Hematopoietic multipotent progenitor cell treated with erythropoietin and hydrocortisone succinate and interleukin-3 and kit ligand, for 4 days (in vitro differentiated cells): ENCODE measurements at places on chromosomes 7 and 10.

DNA sequence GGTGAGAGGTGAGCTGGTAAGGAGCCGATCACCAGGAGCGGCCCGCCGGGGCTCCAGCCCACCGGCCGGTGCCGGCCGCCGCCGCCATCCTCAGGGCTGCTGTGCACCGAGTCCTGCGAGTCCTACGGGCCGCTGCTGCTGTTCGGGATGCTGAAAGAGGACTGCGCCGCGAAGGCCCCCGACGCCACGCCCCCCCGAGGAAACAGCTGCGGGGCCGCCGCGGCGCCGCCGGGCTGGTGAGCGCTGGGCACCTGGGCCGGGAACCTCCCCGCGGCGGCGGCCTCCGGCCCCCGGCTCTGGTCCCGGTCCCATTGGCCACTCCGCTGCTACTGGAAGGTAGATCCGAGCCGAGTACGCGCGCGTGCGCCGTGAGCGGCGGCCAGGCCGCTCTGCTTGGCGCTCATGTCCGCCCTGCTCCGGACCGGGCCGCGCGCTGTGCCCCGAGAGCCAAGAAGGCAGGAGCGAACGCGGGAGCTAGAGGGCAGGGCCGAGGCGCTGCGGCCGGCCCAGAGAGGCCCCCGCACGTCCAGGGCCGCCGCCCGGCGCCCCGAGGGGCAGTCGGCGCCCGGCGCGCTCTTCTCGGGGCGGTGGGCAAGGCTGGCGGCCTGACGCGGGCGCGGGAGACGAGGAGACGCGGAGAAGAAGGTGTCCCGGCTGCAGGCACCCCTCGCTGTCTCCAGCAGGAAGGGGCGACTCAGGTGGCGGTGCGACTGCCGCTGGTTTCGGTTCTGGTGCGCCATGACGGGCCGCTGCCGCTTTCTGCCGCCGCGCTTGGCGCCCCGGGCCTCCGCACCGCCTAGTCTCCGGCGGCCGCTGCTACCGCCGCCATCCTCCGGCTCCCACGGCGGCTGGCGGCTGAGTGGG, 121.3 kb upstream of the WIPF3 start:
- peak; percentile 80 for DNase-seq

- DNase-seq, result peak; percentile 41
Measured at GRCh38 chr10:75091146-75091545, 20.3 kb upstream of the SAMD8 start.

- DNase-seq, result no peak
Measured at GRCh38 chr7:150337659-150338081, 3.8 kb downstream of the RARRES2 start.

GRCh38 chr7:36306722-36307121, 82.9 kb upstream of the ANLN start:
- no peak for DNase-seq

DNA sequence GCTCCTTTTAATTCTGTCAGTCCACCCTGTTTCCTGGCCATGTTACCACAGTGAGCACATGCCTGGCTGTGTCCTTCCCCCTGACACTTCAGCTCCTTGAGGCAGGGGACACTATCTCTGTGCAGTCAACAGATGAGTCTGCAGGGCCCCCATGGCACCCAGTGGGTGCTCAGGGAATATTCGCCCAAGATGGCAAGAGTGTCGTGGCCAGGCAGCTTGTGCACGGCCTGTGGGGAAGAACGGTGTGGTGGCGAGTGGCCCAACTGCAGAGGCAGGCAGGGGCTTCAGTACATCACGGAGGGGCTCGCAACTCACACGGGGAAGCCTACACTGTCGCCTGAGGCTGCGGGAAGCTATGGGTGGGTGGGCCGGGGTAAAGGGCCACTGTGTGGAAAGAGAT, 91.1 kb downstream of the TRRAP start:
- no peak for DNase-seq

- DNase-seq, result no peak
Measured at GRCh38 chr10:126844406-126844805, 60.8 kb upstream of the DOCK1 start.

- peak; percentile 68 for DNase-seq
Measured at GRCh38 chr10:72088889-72089575, 681 bp upstream of the SPOCK2 start.

GRCh38 chr10:81874875-81875466, at the start of gene NRG3:
NRG3 (plus strand) TSS chr10:81875194.
- DNase-seq, result peak; percentile 3

DNA sequence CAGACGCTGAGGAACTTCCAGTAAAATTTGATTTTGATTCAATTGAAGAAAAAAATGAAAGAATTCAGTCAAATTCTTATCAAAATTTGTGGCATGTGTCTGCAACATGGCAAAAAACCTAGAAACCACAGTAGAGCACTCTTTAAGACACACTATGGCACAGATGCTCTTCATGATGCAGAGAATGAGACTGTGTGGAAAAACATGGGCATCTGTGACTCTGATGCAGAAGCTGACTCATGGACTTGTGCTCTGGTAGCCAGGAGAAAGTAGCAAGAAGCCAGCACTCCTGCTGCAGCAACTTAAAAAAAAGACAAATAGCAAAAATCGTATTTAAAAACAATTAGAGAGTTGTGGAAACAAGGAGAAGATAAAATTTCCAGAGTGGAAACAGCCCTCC, 8.9 kb upstream of the KCNK18 start:
- no peak for DNase-seq

GRCh38 chr7:158956805-158957509, 100.6 kb downstream of the DYNC2I1 start:
- DNase-seq, result no peak

DNA sequence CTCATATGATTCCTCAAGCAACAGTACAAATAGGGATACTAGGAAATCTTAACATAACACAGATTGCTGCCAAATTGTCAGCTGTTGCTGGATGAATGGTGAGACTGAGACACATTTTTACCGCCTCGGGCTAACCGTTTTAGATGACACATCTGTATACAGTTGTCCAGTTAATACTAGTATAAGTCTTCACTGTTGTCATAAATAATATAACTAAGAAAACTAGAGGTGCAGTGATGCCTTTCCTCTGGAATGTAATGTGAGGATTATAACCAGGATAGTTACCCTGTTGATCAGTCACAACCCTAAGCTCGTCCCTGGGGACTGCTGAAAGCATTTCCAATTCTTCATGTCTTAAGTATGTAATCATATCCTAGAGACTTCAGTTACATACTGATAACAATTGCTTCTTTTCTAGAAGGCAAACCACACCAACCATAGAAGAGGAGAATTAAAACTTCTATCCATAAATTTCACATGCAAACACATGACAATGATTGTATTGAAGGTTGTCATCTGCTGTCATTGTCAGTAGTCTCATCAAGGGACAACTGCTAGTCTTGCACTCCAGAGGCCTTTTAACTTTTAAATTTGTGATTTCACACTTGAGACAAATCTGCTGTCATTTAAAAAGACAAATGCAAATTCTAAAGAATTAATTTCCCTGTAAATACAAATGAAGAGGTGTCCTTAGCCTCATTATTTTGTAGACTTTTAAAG, 100.4 kb upstream of the SEMA3D start:
- DNase-seq, result no peak

DNA sequence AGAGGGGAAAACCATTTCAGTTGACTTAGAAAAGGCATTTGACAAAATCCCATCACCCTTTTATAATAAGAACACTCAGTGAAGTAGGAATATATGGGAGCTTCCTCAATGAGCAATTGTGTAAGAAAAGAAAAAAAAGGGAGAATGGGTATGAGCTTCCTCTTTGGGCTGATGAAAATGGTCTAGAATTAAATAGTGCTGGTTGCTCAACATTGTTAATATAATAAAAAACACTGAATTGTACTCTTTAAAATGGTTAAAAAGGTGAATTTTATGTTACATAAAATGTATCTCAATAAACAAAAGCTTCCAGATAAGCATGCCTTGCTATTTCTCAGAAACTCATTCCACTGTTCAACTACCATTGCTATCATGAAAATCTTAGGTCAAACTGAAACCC, 40.6 kb downstream of the LRRC17 start:
- peak; percentile 49 for DNase-seq

DNA sequence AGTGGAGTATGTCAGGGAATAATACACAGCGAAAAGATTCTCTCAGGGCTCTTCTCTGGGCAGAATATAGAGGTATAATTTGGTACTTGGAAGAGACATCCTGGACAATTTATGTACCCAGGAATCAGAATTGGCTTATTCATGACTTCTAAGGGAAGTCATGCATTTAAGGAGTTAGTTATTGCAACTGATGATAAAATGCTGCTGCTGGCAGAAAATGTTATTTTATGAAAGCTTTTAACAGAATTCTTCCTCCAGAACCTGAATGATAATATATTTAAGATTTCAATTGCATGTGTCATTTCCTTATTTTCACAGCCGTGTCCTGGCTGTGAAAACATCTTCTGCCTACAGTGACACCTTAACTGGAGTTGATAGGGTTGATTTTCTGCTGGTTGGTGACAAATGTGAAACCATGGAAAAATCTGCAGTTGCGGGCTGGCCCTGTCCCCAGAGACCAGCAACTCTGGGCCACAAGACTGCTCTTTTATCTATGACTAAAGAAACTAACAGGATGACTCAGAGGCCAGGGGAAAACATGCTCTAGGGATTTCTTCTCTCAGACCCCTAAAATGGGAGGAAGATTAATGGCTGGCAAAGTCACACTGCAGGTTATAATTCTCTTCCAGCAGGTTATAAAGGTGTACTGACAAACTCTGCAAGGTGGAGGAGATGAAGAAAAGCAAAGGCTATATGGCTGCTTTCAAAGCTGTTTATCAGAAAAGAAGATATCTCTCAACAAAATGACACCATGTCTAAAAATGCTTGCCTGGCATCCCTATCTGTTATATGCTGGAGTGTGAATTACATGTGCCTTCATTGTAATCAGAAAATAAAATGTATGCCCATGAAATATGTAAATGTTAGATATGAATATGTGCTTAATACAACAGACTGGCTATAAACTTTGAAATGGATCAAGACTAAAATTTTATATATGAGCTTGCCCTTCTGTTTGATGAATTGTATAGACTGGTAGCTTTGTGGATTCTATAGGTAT, 12.1 kb upstream of the TRUB1 start:
- peak; percentile 84 for DNase-seq

- DNase-seq, result no peak
Measured at GRCh38 chr10:77071001-77071511, 566.6 kb downstream of the KCNMA1 start.

DNA sequence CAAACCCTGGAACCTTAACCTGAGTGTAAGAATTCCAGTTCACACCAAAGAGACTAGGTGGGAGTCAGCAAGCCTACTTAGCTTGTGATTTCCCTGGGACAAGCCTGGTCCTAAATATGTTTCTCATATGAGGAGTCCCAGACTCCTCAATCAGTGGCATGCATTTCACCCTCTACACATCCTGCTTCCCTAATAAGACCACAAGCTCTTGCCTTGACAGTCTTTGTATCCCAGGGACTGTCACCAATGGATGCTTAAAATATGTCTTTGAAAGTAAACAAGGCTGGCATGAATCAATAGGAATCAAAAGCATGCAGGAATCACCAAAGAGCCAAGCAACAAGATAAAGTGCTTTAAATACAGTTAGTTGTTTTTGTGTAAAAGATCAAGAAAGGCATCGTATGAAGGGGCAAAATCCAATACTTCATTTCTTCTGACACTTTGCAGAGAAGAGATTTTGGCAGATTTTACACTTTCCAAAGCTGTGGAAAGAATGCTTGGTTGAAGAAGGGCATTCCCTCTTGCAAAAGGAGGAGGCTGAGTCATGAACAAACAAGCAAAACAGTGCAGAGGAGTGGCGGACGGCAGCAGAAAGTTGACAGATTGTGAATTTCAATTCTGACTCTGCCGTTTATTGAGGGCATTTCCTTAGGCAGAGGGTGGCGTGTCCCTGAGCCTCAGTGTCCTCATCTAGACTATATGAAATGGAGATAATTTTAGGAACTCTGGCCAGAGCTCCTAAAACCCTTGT, 8.5 kb upstream of the NFE2L3 start:
- DNase-seq, result no peak

DNA sequence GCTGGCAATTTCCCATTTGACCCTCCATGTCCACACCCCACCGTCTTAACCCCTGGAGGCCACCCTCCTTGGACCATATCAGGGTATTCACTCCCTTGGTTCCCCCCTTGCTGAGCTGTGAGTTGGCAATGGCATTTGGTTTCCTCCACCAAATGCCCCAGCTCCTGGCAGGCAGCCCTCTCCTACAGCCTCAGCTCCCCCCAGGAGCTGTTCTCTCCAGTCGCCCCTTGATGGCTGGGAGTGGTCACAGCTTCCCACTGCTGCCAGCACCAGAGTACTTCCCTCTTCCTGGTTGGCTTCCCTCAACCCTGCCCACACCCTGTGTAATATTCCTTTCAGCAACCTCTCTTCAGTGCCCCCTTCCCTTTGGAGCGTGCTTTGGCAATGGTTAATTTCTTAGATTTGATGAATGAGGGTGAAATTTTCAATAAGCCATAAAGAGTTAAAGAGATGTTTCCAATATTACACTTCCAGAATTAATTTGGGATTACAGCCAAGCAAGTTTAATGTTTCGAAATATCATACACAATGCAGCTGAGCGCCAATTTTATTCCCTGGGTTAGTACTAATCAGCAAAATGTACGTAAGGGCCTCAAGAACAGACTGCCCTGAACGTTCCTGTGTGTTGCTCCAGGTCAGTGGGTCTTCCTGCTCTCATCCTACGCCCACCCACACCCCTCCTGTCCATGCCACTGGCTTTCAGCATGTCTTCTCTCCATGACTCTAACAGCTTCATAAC, 207.1 kb upstream of the NFE2L3 start:
- no peak for DNase-seq

- DNase-seq, result no peak
Measured at GRCh38 chr10:77007834-77008233, 629.8 kb downstream of the KCNMA1 start.
